Fibroblast of upper back skin (primary cell): ENCODE measurements at places on chromosomes 3 and 15.

- no peak for DNase-seq
Observed at GRCh38 chr15:75082689-75083088, 59.3 kb downstream of the PPCDC start.

DNA sequence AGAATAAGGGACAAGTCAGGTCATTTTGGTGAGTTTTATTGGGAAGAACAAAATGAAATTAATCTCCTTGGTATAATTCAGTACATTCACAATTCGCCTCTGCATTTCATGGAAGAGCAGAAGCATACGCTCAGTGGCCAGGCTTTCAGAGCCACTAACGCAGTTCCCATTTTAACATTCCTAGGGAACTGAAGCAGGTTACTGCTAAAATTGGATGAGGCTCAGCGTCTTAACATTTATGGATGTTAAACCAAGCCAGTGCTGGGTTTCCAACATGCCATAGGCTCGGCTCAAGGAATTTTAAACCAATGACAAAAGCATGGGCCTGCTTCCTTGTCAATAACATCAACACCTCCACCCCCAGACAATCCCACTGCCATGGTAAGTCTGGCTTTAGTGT, 172.7 kb upstream of the PRICKLE2 start:
- no peak for DNase-seq

GRCh38 chr3:32973982-32974381, 22.5 kb downstream of the CCR4 start:
- DNase-seq: no peak

DNA sequence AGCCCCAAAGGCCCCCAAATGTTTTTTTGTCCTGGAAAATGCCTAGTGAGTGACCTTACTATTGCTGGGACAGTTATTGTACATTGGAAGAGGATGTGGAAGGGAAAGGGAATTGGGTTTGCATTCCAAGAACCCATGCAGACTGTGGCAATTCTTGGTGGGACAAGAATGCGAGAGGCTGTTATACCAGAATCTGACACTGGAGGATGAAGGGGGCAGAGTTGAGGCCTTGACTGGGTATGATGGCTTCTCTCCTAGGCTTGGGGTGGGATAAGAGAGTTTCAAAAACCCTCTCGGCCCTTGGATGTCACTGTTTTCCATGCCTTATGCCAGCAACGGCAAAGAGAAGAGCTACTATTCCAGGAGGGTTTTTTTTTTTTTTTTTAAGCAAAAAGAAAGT, 25.3 kb downstream of the IL16 start:
- DNase-seq: no peak

GRCh38 chr3:154176036-154176435, 54.8 kb downstream of the ARHGEF26 start:
- peak; percentile 11 for DNase-seq

DNA sequence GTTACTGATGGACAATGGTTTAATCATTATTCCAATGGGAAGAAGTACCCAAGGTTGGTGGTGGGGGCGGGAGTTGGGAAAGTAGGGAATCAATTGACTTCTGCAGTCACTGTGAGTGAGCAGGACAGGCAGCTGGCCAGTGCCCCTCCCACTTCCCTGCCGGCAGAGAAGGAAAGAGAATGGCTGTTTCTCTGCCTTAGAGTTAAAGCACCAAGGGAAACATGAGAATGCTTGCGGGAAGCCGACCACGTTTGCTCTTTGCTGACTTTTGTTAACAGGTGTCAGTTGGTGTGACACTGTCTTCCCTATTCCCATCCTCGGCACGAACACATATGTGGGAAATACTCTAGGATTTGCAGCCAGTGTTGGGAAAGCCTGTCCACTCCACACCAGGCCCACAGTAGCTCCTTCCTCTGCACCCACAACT, 33.5 kb upstream of the MFSD1 start:
- peak; percentile 55 for DNase-seq

DNA sequence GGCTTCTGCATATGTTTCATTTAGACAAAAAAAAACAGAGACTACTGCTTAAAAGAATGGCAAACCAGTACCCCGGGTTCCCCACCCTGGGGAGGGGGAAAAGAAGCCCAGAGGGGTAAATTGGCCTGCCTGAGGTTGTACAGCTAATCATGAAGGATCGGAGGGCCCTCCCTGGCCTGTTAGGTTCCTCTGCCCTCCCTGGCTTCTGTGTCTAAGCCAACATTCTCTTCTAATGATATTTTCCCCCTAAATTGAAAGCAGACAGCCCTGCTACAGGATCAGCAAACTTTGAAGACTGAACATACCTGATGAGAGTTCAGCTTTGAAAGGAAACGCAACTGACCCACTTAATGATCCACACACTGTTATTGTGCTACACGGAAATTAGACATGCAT, 2.5 kb downstream of the ARHGAP31 start:
- peak; percentile 55 for DNase-seq

DNA sequence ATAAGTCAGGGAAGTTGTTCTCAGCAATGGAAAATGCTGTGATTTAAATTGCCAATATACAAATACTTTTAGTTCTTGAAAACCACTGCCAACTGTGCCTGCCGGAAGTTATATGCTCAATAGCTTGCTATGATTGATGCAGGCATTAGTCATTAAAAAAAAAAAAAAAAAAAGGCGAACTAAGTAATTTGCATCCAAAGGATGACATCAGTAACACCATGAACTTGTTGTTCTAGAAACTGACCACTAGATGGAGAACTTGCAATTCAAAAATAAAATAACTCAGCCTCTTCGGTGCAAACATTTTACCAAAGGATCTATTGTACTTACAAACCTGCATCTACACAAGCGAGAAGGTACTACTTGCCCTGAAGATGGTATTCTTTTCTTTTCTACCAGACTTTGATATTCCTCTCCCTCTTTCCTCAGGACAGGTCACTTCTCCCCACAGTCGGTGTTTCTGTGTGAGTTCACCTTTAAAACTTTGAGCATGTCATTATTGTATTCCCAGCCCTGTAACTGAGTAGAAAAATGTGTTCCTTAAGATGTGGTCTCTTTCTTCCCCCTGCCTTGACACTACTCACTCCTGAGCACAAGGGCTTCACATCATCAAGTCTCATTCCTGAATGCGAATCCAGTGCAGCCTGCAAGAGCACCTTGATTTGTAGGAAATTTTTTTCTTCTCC, 115.0 kb upstream of the VEPH1 start:
- DNase-seq: peak; percentile 82

DNA sequence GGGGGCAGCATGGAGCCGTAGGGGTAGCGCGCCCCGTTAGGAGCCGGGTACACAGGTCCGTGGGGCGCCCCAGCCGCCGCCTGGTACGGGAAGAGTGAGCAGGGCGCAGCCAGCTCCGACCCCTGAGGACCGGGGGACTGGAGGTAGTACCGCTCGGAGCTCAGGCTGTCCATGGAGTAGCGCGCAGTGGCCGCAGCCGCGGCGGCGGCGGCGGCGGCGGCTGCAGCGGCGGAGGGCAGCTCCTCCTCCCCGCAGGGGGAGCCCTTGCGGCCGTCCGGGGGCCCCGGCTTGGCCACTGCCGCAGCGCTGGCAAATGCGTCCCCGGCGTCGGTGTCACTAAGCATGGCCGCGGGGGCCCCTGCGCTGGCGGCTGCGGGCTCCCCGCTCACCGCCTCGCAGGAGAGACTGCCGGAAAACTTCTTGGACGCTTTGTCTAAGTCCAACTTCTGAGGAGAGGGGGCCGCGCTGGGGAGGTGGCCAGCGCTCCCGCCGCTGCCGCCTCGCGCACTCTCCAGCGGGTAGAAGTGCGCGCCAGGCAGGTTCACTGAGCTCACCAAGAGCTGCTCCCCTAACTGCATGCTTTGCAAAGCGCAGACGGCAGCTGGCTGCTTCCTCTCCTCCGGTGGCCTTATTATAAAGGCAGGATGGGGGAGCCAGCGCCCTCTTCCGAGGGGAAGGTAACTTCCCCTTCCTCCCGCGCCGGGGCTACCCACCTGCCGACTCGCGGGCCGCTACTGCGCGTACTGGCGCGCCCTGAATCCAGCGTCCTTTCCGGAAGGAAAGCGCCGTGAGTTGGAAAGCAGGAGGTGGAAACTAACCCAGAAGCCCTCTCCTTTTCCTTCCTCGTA, at the start of gene EOMES:
Gene EOMES, minus strand, starts transcription at position 607 of the 848 bp plus-strand sequence. Its CDS starts 29 bp downstream, at position 578.
- no peak for DNase-seq

- no peak for DNase-seq
Observed at GRCh38 chr15:29386523-29386922, 116.9 kb upstream of the NSMCE3 start.

GRCh38 chr15:66698318-66698961, 3.6 kb upstream of the SMAD6 start:
- peak; percentile 70 for DNase-seq

- no peak for DNase-seq
Observed at GRCh38 chr3:186935133-186935532, 4.8 kb downstream of the ST6GAL1 start.

DNA sequence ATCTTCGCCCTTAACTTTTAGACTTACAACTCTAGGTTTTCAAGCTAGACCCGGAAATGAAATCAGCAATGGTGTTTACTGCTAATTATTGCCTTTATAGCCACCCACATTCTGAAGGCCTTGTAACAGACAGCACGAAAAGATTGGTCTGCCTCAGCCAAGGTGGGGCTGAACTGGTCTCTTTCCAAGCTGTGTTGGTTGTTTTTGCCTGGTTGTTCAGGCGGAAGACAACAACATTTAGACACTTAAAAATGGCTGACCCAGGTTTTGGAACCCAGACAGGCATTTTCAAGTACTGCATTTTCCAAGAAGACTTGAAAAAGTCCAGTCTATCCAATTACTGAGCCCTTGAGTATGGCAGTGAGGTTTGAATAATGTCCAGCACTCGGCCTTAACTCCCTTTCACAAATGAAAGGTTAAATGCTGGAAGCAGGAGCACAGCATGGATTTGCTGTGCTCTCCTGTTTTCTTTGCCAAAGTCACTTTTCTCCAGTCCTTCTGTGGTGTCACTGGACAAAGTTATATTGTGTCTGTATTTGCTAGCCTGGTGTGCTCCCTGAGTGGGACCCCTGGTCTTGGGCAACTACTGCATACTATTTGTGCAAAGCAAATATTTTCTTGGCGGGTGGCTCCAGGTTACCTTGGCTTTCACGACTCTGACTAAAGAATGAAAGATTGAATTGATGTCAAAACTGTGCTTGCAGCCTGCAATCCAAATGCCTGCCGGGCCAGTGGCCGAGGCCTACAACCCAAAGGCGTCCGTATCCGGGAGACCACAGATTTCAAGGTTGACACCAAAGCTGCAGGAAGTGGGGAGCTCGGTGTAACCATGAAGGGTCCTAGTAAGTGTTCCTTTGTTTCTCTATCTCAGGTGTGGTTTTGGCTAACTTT, 93.5 kb downstream of the FLNB start:
- DNase-seq: no peak

GRCh38 chr15:78875107-78875914, 2.6 kb downstream of the MORF4L1 start:
- no peak for DNase-seq

DNA sequence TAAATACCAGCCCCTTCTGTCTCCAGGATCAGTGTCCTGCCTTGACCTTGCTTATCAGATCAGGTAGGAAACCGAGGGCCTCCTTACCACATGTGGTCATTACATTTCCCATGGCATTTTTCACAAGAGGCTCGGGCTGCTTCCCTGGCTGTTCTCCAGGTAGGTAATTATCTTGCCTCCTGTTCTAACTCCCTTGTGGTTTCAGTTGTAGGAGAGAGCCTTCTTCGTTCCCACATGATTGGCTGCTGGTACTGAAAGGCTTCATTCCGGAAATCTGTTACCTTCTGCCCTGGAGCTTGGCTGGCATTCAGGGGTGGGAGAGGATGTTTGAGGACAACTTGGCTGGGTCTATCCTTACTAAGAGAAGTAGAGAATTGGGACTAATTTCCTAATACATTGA, 46.8 kb upstream of the RORA start:
- DNase-seq: no peak

- no peak for DNase-seq
Observed at GRCh38 chr3:112360561-112360960, 27.6 kb downstream of the CD200 start.

DNA sequence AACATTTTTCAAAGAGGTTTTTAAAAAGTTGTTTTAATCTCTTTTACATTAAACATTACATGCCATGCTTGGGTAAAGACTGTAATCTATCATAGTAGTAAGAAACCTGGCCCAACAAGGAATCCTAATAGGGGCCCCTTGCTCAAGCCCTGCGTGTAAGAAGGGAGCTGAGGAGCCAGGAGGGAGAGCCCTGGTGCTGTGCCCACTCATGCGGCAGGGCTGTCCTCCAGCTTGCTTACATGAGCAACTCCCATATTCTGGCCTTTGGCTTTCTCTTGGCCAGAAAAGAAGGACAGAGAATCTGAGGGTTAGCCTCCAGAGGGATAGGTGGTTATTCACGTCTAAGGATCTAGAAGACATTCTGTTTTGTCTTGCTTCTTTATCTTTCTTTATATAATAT, 49.8 kb downstream of the KBTBD12 start:
- no peak for DNase-seq

GRCh38 chr3:23748398-23749110, 57.2 kb upstream of the UBE2E1 start:
- peak; percentile 48 for DNase-seq

DNA sequence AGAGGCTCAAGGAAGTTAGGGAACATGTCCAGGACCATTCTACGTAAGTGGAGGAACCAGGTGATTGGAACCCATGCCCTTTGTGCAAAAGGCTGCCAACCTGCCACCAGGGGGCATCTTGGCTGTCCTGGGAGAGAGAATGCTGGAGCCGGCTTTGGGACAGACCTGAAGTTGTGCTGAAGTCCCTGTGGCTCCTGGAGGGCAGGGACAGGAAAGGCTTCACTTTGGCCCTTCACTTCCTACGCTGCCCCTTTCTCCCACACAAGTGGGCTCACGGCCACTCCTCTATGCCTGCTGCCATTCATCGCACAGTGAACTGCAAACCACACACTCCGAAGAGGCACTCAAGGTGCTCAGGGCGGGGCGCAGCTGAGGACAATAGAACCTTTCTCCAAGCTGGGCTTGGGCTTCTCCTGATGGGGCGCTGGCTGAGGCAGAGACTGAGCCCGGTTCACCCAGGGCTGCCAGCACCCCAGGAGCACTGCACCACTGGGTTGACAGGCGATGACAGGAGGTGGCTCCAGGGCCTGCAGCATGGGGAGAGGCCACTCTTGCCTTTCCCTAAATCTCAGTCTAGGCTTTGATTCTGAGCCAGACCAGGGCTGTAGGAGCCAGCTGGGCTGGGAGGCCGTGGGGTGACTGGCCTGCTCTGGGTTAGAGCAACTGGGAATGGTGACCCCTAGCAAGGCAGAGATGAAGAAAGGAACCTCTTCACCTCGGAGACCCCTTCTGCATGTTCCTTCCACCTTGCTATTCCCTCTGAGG, 8.4 kb downstream of the SHF start:
- no peak for DNase-seq

DNA sequence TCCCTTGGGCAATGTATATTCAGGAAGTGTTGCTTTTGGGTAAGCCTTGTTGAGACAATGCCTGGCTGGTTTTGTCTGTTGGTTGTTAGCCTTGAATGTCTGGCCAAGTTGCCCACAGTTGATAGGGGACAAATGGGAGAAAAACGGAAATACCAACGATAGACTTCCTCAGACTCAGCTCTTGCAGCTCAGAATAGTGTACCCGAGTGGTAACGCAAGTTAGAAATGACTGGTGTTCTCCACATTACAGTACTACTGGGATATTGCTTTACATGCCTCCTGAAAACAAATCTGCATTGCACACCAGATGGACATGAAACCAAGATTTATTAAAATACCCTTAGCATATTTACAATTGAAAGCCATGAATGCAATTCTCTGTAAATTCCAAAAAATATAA, 47.4 kb downstream of the GREM1 start:
- no peak for DNase-seq

GRCh38 chr15:74167891-74168331, 5.6 kb upstream of the ISLR start:
- DNase-seq: no peak

GRCh38 chr3:154119951-154120350, 1.2 kb upstream of the ARHGEF26 start:
- DNase-seq: no peak
